B cell (primary cell): ENCODE measurements at places on chromosomes 11 and 22. TPM values are rescaled to one million over a fixed set of nuclear protein-coding genes. Genes with fewer than 3 reads are reported as not detected.

Gene MICALL1
- 34.6 and 34.9 TPM in 2 replicates for total RNA-seq

Gene MRGPRF
- total RNA-seq, result not detected in 2 replicates

Gene SORL1
- total RNA-seq, result 396 and 414 TPM in 2 replicates

Gene SPTBN2
- total RNA-seq, result 0.67 and 0.85 TPM in 2 replicates

Gene MAPK11
- 8.1 and 9.8 TPM in 2 replicates for total RNA-seq

Gene PTPN5
- not detected in 2 replicates for total RNA-seq

DNA sequence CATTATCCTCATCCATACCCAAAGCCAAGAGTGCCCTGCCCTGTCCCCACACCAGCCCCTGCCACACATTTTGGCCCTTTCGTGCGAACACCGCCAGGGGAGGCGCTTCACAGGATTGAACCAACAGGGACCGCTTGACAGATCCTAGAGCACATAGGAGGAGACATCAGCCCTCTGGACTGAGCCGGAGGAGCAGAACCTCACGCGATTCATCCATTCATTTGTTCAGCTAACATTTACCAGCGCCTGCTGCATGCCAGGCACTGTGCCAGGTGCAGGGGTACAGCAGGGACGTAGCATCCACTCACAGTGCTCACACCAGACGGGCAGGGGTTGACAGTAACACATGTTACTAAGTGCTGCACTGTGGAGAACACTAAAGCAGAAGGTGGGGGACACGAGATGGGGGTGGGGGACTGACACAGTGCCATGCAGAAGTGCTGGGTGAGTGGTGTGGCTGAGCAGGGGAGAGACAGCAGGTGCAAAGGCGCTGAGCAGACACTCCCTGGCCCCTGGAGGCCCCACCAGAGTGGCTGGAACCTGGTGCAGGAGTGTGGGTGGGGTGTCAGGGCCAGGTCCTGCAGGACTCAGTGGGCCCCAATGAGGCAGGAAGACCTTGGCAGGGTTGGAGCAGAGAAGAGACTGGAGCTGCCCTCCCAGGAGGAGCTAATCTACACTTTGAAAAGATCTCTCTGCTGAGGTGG, 3.4 kb downstream of the GNAZ start:
- peaks cover 15% of the 10 kb centered on the region for H3K4me1 ChIP-seq
- no peaks in the 10 kb centered on the region for H3K36me3 ChIP-seq
- H3K27ac ChIP-seq, result no peak overlapping the region
- DNase-seq, result no peak
- H3K27me3 ChIP-seq, result no peaks in the 10 kb centered on the region
- H3K4me3 ChIP-seq, result no peak overlapping the region

- no peak for DNase-seq
- H3K36me3 ChIP-seq, result no peaks in the 10 kb centered on the region
- H3K4me1 ChIP-seq, result peaks cover 5% of the 10 kb centered on the region
- H3K4me3 ChIP-seq, result no peak overlapping the region
These were observed 33.4 kb upstream of the ZBED5 start for GRCh38 chr11:10891151-10891720.

DNA sequence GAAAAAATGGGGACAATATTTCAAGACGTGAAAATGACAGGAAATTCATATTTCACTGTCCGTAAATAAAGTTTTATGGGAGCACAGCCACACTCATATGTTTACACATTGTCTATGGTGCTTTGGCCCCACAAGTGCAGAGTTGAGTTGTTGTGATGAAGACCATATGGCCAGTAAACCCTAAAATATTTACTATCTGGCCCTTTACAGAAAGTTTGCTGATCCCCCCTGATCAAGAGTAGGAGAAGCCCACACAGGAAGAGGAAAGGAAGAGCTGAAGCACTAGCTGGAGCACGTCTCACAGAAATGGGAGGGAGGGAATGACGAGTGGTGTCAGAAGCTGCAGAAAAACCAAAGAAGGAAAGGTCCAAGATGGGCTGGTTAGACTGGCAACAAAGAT, 78.8 kb downstream of the TNRC6B start:
- peaks cover 54% of the 10 kb centered on the region for H3K36me3 ChIP-seq
- DNase-seq, result no peak
- H3K4me1 ChIP-seq, result no peaks in the 10 kb centered on the region
- H3K27ac ChIP-seq, result no peak overlapping the region
- H3K27me3 ChIP-seq, result no peaks in the 10 kb centered on the region

GRCh38 chr11:118917481-118918127, 8.1 kb downstream of the BCL9L start:
- no peaks in the 10 kb centered on the region for H3K27me3 ChIP-seq
- H3K4me3 ChIP-seq, result no peak overlapping the region
- H3K36me3 ChIP-seq, result peaks cover 23% of the 10 kb centered on the region

GRCh38 chr11:133733631-133734030, 111.7 kb downstream of the SPATA19 start:
- DNase-seq, result no peak
- no peaks in the 10 kb centered on the region for H3K4me1 ChIP-seq
- H3K27me3 ChIP-seq, result no peaks in the 10 kb centered on the region
- H3K36me3 ChIP-seq, result no peaks in the 10 kb centered on the region
- H3K4me3 ChIP-seq, result no peak overlapping the region

DNA sequence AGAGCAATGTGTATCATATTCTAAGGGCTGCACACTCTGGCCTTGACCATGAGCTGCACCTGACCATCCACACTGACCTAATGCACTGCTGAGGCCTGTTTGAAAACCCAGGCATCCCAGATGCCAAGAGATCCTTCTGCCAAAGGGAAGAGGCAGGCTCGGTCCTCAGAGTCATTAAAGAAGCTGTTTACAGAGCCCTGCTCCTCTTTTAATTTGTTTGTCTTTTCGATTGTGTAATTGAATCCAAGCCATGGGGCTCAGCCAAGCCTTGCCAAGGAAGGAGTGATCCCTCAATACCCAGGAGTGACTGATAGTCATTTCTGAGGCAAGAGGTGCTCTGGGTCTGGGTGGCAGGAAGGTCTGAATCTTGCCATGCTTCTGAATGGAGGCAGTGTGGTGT, 94.5 kb upstream of the ISX start:
- no peaks in the 10 kb centered on the region for H3K4me1 ChIP-seq
- no peaks in the 10 kb centered on the region for H3K36me3 ChIP-seq
- no peak overlapping the region for H3K27ac ChIP-seq
- H3K27me3 ChIP-seq, result no peaks in the 10 kb centered on the region
- DNase-seq, result no peak
- H3K4me3 ChIP-seq, result no peak overlapping the region

DNA sequence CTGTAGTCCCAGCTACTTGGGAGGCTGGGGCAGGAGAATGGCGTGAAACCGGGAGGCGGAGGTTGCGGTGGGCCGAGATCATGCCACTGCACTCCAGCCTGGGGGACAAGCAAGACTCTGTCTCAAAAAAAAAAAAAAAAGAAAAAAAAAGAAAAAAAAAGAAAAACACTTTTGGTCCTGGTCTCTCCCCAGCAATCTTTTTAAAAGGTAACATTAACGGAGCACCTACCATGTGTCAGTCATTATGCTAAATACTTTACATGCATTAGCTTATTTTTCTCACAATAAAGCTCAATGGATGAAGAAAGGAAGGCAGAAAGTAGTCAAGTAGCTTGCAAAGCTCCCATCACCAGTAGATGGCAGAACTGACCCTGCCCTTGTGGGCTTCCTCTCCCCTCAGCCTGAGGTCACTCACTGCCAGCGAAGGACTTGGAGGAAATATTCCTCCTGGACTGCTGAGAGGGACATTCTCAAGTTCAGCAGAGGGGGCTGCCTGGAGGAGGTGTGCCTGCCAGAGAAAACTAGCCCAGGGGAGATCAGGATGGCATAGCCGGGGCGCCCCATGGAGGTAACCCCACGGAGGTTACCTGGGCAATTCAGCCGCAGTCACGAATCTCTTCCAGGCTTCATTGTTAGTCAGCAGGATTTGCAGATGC, 15.5 kb downstream of the APOL3 start:
- peak; percentile 55 for DNase-seq
- H3K36me3 ChIP-seq, result peaks cover 78% of the 10 kb centered on the region
- H3K4me1 ChIP-seq, result no peaks in the 10 kb centered on the region
- no peaks in the 10 kb centered on the region for H3K27me3 ChIP-seq

GRCh38 chr11:128767591-128768001, 73.7 kb downstream of the FLI1 start:
- H3K36me3 ChIP-seq, result peaks cover 12% of the 10 kb centered on the region
- peaks cover 5% of the 10 kb centered on the region for H3K4me1 ChIP-seq
- H3K27ac ChIP-seq, result no peak overlapping the region

GRCh38 chr22:33539902-33540751, 380.1 kb downstream of the LARGE1 start:
- H3K27me3 ChIP-seq, result no peaks in the 10 kb centered on the region
- no peak for DNase-seq
- no peak overlapping the region for H3K27ac ChIP-seq
- no peak overlapping the region for H3K4me3 ChIP-seq
- peaks cover 16% of the 10 kb centered on the region for H3K4me1 ChIP-seq

DNA sequence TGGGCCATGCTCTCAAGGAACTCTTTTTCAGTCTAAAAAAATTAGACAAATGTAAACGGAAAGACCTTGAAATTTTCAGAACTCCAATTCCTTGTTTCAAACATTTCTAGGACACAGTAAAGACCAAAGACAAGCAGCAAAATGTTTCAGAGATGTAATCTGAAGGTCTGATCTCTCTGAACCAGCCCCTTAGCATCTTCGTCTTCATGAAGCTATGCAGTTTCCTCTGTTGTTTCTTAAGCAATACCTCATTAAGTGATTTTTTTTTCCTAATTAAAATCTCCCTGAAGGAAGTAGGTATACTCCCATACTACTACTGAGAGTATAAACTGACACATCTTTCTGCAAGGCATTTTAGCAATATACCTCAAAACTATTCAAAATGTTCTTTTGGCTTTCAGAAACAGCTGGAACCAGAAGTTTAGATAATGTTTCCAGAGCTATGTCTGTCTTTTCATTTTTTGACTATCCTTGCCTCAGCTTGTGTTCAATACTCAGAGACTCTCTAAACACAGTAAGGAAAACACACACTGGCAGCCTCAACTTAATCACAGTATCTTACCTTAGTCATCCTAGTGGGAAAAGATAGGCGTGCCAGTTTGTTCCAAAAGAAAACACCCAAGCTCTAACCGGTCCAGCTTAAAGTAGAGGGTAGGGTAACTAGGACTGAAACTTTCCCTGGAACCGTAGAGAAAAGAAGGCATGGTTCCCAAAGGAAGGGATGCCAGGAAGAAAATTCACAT, 25.1 kb downstream of the SBF2 start:
- no peak for DNase-seq
- no peak overlapping the region for H3K27ac ChIP-seq
- no peaks in the 10 kb centered on the region for H3K36me3 ChIP-seq
- H3K4me1 ChIP-seq, result no peaks in the 10 kb centered on the region

DNA sequence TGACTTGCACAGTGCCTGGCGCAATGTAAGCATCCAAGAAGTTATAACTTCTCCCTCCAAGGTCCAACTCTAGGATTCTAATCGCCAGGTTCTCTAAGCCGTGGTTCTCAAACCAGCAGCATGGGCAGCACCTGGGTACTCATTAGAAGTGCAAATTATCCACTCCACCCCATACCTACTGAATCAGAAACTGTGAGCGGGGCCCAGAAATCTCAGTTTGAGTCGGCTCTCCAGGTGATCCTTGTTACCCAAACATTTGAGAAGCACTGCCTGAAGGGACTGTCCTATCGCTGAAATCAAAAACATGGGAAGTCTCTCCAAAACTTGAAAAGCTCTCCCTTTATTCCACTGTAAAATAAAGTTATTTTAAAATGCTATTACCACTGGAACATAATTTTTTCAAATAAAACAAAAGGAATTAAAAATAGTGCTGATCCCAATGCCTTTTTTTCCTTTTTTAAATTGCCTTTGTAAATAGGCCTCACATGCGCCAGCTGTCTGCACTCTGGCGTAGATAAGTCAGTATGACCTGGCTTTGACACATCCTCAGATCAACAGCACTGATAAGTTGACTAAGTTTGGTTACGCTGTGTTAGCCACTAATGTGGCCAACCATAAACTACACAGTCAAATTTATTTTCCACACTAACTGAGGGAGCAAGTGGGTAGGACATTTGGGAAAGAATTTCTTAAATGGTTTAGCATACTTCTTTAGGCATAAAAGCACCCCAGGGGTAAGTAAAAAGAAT, 8.4 kb upstream of the CTR9 start:
- peaks cover 16% of the 10 kb centered on the region for H3K4me1 ChIP-seq
- H3K27me3 ChIP-seq, result no peaks in the 10 kb centered on the region
- no peak overlapping the region for H3K4me3 ChIP-seq
- no peak overlapping the region for H3K27ac ChIP-seq

DNA sequence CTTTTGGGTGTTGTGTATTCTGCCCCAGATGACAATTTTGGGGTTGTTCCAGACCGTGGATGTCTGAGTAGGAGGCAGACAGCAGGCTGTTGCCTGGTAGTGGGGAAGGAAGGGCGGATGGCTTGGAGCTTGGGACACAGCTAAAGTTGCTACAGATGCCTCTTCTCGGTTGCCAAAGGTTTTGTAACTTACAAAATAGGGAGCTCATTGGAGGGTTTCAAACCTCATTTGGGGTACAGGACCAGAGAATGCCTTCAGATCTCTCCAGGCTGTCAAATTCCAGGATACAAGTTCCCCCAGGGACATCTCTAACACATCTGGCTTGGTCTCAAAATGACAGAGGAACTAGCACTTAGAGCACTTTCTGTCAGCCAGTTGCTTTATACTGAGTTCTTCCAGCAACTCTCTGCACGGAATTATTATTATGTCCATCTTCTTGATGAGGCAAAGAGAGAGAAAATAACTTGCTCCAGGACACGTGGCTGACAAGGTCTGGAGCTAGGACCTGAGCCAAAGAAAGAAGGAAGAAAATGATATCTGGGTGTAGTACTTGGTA, 56.0 kb downstream of the SLC1A2 start:
- no peaks in the 10 kb centered on the region for H3K27me3 ChIP-seq
- no peak overlapping the region for H3K4me3 ChIP-seq
- DNase-seq, result no peak
- no peaks in the 10 kb centered on the region for H3K4me1 ChIP-seq

GRCh38 chr11:60396382-60396781, at the start of gene MS4A14:
TSS of gene MS4A14 (plus strand) at chr11:60396459. CDS start at chr11:60396579, 120 bp downstream.
- no peaks in the 10 kb centered on the region for H3K36me3 ChIP-seq
- peak within 1 kb of the TSS; percentile 79 for H3K27ac ChIP-seq
- no peaks in the 10 kb centered on the region for H3K27me3 ChIP-seq
- H3K4me3 ChIP-seq, result peak within 1 kb of the TSS; percentile 23

GRCh38 chr11:21475276-21475675, 717.6 kb upstream of the ANO5 start:
- H3K4me1 ChIP-seq, result no peaks in the 10 kb centered on the region
- H3K36me3 ChIP-seq, result no peaks in the 10 kb centered on the region
- H3K27ac ChIP-seq, result no peak overlapping the region
- no peak overlapping the region for H3K4me3 ChIP-seq

DNA sequence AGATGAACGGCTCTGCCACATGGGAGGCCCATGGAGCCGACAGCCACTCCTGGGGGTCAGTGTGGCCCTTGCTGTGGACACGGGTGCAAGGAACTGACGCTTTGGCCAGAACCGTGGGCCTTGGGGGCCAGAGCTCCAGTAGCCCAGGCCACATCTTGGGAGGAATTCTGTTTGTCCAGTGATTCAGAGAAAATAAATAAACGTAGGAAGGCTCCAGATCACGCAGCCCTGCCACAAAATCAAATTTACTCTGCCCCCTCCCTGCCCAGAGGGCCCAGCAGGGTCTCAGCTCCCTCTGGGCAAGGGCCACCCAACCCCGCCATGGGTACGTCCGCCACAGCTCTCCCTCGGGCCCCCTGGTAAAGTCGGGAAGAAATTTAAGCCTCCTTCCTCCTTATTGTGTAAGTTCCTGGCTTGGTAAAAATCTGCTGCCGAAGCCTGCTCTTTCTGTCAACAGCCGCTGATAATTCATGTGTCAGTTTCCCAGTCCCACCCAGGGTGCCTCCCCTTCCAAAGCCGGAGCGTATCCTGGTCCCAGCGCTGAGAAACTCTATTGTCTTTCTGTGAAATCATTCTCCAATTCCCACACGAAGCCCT, 6.9 kb upstream of the MUC5AC start:
- no peak overlapping the region for H3K4me3 ChIP-seq
- peaks cover 8% of the 10 kb centered on the region for H3K27me3 ChIP-seq
- no peaks in the 10 kb centered on the region for H3K36me3 ChIP-seq
- DNase-seq, result no peak
